Stimulated activated CD8-positive, alpha-beta memory T cell treated with anti-CD3 and anti-CD28 coated beads, Interleukin-7, amount 100 ng/mL, for 4 hours (primary cell): ENCODE measurements at places on chromosomes 5 and 9.
A peak's percentile ranks its signal among the peaks of the same experiment; 100 is the strongest.

DNA sequence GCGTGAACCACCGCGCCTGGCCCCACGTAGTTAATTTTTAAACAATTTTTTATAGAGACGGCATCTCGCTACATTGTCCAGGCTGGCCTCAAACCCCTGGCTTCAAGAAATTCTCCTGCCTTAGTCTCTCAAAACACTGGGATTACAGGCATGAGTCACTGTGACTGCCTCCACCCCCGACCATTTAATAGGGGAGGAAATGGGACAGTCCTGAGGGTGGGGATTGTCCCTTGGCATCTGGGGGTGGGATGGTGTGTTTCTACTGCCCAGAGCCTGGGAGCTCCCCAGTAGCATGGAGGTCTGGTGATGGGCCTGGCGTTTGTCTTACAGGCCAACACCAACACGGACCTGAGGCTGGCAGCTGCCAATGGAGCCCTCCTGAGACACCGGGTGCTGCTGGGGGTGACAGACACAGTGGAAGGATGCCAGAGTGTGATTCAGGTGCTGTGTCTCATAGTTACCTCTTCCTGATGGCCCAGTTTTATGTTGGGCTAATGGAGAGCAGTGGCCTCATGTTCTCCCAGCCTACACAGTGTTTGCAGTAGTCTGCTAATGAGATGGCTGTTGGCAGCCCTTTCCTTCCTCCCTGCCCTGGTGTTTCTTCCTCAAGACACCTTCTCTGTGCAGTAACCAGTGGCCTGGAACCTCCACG is 22.5 kb downstream of the TMEM268 start:
- no peak for DNase-seq

DNA sequence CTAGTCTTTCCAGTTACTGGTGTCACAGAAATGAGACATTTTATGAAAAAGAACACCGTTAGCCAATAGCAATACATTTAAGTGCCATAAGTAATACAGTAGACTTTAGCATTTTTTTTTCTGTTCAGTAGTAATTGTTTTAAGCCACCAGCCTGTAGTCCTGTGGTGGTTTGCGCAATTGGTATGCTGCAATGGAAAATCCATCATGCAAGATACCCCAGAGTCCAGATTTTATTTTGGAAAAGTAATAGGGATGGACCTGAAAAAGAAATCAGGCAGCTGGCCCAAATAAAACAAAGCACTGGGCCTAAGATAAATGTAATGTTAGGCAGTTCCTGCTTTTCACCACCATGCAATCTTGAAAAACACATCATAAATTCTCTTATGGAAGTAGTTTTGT is 94.6 kb upstream of the RASGRF2 start:
- no peak for DNase-seq

DNA sequence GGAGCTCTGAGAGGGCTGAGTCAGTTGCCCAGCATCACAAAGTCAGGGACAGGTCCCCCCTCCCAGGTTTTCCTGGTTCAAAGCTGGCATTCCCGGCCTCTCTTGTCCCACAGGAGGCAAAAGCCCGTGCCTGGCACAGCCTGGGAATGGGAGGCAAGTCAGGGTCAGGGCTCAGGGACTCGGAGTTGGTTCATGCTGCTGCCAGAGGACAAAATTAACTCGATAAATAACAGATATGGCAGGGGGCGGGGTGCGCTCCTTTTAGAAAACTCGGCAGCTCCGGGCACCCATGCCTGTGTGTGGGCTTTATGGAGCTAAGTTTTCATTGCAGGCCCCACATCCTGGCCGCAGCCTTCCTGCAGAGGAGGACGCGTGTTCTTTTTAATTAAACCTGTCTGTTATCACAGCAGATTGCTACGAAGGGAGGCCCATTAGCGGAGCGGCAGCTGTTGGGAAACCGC is 62.8 kb upstream of the LMX1B start:
- DNase-seq = no peak

DNA sequence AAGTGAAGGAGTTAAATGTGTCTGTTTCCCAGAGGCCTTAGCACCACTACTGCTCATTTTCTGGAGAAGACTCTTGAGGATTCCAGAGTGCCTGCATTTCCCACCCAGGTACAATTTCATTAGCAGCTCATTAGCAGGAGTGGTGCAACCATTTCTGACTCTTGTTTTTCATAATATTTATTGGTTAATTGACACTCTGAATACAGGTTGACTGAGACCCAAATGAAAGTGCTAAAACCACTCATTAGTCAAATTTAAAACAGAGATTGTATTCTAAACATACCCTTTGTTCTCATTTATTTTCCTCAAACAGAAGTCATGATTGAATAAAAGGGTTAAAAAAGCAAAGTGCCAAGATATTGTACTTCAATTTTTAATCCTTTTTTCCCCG is 134.5 kb downstream of the SIL1 start:
- no peak for DNase-seq

DNA sequence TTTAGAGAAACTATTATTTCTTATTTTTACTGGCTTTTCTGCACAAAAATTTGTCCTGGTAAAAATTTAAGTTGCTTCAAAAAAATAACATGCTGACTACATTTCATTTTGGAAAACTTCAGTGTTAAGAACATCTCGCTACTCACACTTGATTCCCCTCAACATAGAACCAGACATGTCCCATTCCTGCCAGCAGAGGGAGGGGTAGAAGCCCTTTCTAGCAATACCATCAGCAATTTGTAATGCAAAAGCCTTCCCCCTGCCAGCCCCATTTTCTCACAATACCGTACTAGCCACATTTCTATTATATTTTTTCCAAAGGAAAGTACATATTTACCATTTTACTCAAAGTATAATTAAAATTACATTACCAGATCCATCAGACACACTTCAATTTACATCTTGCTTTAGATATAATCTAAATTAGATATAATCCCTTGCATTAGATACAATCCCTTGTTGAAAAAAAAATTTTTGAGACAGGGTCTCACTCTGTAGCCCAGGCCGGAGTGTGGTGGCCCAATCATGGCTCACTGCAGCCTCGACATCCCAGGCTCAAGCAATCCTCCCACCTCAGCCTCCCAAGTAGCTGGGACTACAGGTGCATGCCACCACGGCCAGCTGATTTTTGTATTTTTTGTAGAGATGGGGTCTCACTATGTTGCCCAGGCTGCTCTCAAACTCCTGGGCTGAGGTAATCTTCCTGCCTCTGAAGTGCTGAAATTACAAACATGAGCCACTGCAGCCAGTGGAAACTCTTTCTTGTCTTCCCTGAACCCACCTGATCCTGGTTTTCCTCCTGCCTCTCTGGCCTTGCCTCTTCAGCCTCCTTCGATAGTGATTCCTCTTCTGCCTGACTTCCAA is 39.6 kb upstream of the IDNK start:
- DNase-seq = no peak

DNA sequence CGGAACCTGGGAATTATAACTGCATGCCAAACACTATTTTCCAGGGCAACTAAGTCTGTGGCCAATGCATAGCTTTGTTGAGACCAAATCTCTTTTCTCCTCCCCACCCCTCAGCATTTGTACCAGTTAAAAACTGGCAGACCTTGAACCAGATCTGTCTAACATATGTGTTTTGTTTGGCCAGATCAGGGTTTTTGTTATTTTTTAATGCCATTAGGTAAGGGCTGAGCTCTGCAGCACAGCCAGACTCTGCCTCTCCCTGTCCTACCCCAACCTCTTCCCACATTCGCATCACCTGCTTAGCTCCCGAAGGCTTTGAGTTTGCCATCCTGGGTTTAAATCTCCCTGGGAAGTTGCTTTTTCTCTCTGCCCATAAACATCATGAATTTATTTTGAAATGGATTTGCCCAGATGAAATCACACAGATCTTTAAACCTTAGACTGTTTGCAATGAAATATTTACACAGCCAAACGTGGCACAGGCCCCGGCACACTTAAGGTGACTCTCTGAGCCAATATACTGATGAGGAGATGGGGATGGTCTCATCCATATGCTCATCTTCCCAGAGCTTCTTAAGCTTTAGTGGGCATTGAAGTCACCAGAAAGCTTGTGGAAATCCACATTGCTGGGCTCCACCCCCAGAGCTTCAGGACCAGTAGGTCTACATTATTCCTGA is 54.0 kb upstream of the ALDH1B1 start:
- no peak for DNase-seq

- DNase-seq = no peak
These were observed 14.6 kb upstream of the DDX41 start for GRCh38 chr5:177531209-177531940.

- DNase-seq = no peak
These were observed 7.6 kb downstream of the SPRY4 start for GRCh38 chr5:142317173-142317572.

DNA sequence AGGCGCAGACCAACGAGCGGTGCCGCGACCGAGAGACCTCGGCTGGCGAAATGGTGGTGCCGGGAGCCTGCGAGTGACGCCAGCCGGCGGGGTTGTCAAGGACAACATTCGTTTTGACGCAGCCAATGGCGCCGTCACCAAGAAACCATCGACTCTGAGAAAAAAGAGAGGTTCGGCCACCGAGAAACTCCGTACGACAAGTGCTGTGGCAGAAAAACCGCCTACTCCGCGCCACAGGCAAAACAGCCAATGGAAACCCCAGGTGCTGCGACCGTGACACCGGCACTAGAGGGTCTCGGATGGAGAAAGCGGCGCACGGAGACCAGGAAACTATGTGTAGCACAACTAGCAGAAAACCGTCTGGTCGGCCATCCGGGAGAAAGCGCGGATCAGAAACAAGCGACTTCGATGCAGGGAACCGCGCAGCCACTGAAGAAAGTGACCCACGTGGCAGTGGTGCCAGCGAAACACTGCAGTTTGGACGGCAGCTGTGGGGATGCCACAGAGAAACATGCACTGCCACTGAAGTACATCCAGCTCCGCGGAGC is 88.8 kb downstream of the ANXA2R start:
- peak; percentile 65 for DNase-seq

- DNase-seq = no peak
These were observed 14.0 kb upstream of the CHD1 start for GRCh38 chr5:98942847-98943246.

DNA sequence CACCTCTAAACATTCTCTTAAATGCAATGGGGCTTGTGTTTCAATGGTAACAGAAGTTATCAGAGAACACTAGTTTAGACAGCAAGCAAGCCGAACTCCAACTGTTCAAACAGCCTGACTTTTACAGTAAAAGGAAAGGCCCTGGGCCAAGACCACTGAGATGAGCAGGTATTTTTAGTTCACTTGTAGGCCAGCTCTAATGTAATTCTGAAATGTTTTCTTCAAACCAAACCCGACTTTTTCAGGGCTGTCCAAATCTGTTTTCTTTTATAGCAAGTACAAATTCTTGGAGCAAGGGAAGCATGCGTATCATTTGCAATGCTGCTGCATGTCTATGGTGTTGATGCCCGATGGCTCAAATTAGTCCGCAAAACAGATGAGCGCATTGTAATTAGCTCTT is 192.9 kb downstream of the SLF1 start:
- DNase-seq = no peak

GRCh38 chr5:153565822-153566221 is 75.4 kb downstream of the GRIA1 start:
- no peak for DNase-seq

GRCh38 chr5:88887342-88887741 is 4.4 kb upstream of the MEF2C start:
- DNase-seq = no peak

- DNase-seq = no peak
These were observed 2.3 kb downstream of the NMRK1 start for GRCh38 chr9:75085640-75086039.

DNA sequence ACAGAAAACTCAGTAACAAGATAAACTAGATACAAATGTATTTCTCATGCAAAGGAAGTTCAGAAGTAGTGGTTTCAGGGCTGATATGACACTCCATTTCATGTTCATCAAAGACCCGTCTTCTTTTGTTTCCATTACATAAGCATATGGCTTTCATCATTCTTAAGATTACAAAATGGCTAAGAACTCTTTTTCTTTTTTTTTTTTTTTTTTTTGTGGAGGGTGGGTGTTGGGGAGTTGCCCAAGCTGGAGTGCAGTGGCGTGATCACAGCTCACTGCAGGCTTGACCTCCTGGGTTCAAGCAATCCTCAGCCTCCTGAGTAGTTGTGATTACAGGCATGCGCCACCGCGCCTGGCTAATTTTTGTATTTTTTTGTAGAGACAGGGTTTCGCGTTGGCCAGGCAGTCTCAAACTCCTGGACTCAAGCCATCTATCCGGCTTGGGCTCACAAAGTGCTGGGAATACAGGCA is 22.0 kb upstream of the PTBP3 start:
- DNase-seq = no peak

GRCh38 chr9:87564111-87564510 is 66.4 kb downstream of the DAPK1 start:
- no peak for DNase-seq

GRCh38 chr5:14241141-14241540 is 98.0 kb downstream of the TRIO start:
- DNase-seq = no peak

DNA sequence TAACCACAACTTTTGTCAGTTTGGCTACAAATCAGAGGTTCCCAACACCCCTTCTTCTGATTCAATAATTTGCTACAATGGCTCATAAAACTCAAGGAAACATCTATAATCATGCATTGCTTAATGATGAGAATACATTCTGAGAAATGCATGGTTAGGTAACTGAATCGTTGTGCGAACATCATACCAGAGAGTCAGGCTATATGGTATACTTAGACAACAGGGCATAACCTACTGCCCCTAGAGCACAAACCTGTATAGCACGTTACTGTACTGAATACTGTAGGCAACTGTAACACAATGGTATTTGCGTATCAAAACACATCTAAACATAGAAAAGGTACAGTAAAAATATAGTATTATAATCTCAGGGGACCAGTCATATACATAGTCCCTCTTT is 31.0 kb upstream of the RNF38 start:
- no peak for DNase-seq

DNA sequence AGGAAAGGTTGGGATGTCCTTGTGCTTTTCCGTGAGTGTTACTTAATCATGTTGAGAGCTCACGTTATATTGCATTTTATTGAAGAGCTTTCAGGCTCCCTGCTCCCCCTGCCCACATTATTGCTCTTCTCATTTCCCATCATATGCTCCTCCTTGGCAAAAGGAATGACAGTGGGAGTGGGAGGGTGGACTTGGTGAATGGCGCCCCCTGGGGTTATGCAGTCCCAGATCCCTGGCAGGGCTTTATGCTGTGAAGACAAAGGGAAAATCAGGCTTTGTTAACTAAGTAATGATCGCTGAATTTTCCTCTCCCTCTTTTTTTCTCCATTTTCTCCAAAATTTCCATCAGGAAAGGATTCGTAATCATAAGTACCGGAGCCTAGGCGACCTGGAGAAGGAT is 166.6 kb downstream of the SMARCA2 start:
- DNase-seq = no peak

- no peak for DNase-seq
These were observed 100.7 kb downstream of the GAS1 start for GRCh38 chr9:86846656-86847055.

DNA sequence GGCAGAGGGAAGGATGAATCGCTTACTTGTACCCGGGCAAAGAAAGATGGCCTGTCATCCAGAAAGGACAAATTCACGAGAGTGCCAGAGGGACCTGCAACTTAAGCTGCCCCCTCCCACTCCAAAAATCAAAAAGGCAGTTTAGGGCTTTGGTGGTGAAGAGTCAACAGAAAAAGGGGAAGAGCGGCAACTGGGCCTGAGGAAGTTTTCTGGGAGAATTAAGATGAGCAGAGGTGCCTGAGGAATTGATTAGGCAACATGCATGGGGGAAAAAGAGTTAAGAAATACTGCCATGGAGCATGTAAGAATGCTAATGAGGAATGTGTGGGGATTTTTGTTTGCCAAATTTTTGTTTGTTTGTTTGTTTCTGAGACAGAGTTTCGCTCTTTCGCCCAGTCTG is 1.8 kb upstream of the ACTL7B start:
- no peak for DNase-seq

- DNase-seq = no peak
These were observed 223.7 kb upstream of the MSX2 start for GRCh38 chr5:174500636-174501035.

- DNase-seq = no peak
These were observed 44.2 kb downstream of the ROPN1L start for GRCh38 chr5:10485897-10486296.
